ENCODE measurements at places on chromosomes 4 and X.

- no peak for DNase-seq
Measured at GRCh38 chr4:11878241-11878640, 449.5 kb upstream of the HS3ST1 start.

GRCh38 chrX:120559804-120560203 lies 958 bp downstream of the CUL4B start:
- peak; percentile 9 for DNase-seq

DNA sequence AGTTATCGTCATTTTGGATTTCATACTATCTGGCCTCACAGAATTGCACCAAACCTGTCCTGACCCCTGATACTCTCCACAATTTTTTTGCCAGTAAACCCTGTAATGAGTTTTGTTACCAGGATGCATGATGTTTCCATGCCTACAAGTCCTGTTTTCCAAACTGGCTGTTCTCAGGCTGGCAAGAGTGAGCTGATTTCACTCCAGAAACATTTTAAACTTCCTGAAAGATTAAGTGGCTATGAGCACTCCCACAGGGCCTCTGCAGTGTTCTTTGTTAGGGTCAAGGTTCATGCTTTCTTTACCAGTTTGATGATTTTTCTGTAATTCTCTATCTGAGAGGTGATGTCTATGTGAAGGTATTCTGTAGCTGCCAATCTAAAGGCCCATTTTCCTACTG lies 31.7 kb upstream of the PDLIM3 start:
- DNase-seq = no peak

DNA sequence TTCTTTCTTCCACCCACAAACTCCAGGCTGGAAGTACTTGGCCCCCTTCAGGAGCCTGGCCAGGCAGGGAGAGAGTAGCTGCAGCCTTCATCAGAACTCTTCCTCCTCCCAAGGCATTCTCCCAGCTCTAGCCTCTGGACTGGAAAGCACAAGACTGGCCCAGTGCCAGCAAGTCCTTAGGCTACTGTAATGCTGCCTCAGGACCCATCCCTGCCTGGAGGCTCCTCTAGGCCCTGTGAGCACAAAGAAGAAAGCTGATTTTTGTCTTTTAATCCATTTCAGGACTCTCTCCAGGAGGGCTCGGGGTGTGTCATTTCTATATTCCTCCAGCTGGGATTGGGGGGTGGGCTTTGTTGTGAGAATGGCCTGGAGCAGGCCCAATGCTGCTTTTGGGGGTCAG lies 10.8 kb downstream of the AWAT2 start:
- DNase-seq = no peak
